ENCODE measurements at places on chromosomes 5 and 9.

DNA sequence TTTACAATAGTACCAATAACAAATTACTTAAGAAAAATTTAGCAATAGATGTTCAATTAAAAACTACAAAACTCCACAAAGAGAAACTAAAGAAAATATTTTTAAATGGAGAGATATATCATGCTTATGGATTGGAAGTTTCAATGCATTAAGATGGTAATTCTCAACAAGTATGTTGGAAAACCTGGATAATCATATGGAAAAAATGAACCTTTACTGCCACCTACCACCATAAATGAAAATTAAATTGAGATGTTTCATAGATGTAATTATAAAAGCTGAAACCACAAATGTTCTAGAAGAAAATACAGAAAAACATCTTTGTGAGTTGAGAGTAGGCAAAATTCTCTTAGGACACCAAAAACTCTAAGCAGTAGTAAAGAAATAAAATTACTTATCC, 121.7 kb downstream of the ANKRD18B start:
- DNase-seq, result no peak

DNA sequence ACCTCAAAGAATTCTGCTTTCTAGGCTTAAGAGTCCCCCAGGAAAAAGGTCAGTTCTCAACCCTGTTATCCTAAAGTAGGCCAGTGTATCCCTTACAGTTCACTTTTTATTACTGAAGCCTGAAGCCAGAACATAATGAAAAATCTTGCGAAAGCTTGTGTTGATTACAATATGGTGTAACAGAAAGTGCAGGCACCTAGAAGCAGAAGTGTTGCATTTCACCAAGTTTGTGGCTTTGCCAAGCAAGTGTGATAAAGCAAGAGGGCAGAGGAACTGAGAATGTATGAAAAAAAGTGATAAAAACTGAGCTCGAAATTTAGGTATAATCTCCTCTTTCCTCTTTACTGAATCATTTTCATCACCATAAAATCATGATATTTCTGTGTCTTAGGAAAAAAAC, 26.2 kb downstream of the AGTPBP1 start:
- DNase-seq, result no peak

GRCh38 chr9:71120501-71121247, 747 bp downstream of the TRPM3 start:
- DNase-seq, result no peak

- peak; percentile 45 for DNase-seq
Observed at GRCh38 chr5:76683816-76684731, 31.9 kb upstream of the F2R start.

GRCh38 chr5:74916831-74917710, 50.9 kb upstream of the FAM169A start:
- DNase-seq, result peak; percentile 8

DNA sequence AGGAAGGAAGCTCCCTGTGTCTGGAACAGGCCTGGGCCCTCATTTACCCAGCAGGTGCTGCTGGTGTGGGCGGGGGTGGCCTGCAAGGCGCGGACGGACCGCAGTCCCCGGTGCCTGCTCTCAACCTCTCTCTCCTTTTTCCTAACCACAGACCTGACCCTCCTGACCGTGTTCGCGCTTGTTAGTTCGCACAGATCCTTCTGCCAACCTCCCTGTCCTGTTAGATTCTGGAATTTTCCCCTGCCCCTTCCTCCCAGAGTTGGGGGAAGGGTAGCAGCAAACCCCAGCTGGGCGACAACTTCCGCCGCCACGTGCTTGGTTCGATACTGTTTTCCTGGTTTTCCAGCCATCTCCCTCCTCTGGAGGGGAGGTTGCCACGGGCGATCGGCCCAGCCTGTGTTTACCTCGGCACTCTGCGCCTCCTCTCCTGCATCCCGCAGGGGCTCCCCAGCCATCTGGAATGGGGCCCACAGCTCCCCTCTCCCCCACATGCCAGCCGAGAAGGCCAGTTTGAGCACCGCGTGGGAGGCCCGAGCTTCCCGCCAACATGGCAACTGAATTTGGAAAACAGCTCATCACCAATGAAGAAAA, 70.8 kb upstream of the UNC5A start:
- DNase-seq, result no peak

DNA sequence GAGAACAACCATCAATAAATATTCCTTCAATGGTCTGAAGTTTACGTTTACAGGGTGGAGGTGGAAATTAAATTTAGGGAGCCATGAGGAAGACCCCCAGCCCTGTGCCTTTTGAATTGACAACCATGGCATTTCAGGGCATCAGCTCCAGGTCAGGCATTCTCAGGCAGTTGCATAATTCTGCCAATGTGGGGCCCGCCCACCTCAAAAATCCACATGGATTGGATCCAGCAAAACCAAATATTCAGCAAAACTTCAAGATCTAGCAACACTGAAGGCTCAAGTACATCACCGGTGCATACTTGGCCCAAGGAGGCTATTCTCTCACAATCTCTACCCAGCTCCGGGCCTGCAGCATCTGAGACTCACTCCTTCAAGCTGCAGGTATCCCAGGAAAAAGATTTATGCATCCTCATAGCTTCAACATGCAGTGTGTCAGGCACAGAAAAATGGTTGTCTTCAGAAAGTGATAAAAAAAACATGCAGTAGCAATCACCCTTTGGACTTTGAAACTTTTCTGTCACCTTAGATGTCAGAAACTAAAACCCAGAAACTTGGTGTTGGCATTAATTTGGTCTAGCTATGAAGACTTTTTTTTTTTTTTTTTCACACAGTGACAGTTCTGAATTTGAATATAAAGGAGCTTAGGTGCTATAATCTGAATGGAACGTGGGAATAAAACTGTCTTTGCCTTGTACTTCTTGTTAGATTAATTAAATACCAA, 21.4 kb upstream of the ANXA2R start:
- DNase-seq, result peak; percentile 52

DNA sequence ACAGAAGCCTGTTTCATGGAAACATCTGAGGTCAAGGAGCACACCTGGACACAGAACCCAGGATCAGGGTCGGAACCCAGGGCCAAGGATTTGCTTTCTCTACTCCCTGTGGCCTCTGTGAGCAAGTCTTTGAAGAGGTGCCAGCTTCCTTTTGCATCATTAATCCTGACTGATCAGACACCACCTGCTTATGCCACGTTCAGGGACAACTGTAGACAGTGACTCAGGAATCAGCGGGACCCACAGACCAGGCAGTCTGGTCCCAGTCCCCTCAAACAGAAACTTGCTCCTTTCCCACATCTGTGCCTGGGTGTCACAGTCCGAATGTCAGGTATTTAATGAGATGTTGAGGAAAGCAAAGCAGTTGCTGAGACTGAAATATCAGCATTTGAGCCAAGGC, 154.8 kb downstream of the SGCD start:
- DNase-seq, result peak; percentile 29

GRCh38 chr5:143117821-143118220, 285.7 kb downstream of the NR3C1 start:
- DNase-seq, result no peak

DNA sequence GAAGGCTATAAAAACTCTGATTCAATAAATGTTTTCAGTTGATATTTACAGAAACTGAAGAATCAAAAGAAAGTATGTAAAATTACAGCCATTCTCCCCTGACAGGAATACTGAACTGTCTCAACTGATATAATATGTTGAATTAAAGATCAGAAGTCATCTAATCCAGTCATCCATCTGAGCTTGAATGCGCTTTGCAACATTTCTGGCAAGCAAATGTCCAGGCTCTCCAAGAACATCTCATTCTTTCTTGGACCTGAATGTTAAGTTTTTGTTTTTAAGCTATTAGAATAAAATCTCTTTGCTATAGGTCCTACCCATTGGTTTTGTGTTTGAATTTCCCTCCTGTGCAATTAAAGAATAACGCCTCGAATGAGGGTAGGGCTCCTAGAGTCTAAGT, 120.5 kb downstream of the MPDZ start:
- no peak for DNase-seq

GRCh38 chr5:104755806-104756205, 1193.2 kb upstream of the NUDT12 start:
- DNase-seq, result no peak

DNA sequence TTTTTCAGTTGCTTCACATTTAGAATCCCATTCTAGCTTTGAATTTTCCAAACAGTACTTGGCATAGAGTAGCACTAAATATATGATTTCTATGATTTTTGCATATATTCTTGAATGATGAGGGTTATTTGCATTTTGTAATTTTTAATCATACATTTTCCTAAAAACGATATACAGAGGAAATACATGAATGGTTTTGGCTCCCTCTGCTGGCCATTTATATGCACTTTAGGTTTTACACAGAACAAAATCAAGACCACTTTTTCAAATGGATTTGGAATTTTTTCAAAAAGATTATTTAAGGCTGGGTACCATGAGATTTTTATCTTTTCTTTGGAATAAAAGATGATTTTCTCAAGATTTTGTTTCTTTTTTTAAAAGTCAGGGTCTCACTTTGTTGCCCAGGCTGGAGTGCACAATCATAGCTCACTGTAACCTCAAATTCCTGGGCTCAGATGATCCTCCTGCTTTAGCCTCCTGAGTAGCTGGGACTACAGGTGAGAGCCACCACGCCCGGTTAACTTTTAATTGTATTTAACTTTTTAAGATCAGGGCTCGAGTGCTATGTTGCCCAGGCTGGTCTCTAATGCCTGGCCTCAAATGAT, 16.7 kb upstream of the COMMD10 start:
- peak; percentile 64 for DNase-seq

DNA sequence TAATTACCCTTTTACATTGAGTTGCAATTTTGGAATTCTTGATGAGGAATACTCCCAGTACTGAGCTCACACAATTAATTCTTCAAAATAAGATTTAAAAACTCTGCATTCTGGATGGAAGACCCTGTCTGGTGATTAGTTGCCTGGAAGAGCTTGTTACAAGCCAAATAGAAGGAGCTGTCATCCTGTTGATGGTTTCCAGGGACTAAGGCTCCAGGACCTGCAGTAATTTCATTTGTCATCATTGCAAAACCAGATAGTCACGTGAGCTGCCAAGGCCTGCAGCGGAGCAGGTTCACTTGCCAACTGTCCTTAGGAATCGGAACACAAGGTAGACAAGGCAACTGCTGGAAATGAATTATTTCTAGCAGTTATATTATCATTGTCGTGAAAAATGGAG, 597.7 kb downstream of the CCDC171 start:
- DNase-seq, result no peak

DNA sequence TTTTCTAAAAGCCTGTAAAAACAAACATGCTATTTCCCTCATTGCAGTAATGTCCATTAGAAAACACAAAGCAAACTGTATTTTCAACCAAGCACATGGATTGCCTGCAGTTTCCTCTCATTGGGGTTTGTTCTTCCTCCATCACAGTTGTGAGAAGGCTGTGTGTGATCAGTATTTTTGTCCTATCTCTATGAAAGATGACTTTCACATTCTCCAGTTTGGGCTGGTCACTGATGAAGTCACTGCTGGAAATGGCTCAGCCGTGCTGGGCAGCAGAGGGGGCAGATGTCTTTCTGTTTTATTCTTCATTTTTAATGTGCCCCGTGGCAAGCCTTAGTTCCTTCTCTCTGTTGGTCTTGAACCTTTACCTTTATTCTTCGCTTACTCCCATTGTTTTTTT, 288.9 kb upstream of the MPDZ start:
- DNase-seq, result no peak

Data from fibroblast of upper back skin (primary cell).